ENCODE measurements at places on chromosomes 7 and 10.

GRCh38 chr10:114320249-114321116 lies 81.4 kb downstream of the VWA2 start:
- DNase-seq: no peak

DNA sequence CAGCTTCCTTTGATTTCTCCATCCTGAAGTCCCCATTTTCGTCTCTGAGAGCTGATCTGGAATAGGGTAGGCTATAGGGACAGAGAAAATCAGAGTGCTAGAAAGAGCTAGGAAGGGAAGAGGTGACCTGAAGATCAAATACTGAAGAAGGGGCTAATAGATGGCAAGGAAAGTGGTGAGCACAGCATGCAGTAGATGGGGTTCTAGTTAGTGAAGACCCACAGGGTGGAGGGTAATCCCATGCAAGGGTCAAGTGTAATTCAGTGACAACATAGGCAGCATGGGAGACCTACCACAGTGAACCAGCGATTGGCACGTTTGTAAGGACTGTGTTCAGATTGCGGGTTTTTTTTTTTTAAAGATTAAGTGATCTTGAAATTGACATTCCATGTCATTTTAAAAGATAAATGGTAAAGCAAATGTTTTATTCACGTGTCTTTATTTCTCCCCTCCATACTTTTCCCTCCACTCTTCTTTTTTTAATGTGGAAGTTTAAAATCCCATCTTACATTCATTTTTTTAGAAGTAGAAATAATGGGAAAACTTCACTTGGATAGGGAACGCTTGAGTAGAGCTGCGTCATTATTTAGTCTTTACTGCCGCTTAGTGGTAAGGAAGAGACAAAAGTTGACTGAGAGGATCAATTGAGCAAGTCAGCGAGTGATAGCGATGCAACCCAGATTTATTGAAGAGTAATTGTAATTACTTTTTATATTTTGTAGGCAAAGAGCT lies 21.0 kb upstream of the ABI1 start:
- no peak for DNase-seq

DNA sequence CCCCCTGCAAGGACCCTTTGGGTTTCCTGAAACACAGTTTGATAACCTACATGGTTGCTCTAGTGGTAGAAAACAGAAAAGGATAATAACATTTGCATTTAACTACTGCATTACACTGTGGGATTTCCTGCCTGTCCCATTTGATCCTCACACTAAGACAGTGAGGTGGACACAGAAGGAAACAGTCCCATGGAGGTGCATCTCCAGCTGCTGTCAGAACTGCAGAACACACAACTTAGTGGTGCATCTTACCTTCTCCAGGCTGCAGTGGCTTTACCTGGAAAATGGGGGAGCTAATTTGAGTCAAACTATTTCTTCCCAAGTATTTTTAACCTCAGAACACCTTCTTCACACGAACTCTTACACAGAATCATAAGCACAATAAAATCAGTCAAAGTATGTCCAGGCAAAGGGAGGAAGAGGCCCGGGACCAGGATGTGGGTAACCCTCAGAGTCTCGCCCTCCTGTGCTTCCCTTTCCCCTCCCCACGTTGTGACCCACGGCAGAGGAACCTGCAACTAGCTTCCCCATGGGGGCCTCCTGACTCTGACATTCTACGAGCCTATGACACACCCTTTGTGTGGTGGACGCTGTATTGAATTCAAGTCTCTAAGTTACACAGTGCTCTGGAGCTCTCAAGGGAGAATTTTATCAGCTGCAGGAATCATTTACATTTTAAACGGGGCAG lies 33.7 kb downstream of the SCRN1 start:
- peak; percentile 72 for DNase-seq

DNA sequence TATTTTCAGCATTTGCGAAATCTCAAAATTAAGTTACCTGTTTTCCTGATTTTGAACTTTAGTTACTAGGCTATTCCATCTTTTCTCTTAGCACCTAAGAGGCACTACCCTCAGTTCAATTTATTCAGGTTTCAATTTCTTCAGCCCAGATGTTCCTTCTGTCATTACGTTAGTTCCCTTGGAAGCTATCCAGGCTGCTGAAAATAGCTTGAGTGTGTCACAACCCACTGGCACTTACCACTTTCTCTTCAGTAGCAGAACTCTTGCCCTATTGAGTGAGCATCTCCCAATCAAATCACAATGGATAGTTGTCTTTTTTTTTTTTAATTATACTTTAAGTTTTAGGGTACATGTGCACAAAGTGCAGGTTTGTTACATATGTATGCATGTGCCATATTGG lies 332.7 kb upstream of the LRGUK start:
- no peak for DNase-seq

- DNase-seq: no peak
Observed at GRCh38 chr10:18505456-18506118, 145.8 kb downstream of the NSUN6 start.

GRCh38 chr10:79433324-79434222 lies 11.9 kb downstream of the ZCCHC24 start:
- DNase-seq: no peak

DNA sequence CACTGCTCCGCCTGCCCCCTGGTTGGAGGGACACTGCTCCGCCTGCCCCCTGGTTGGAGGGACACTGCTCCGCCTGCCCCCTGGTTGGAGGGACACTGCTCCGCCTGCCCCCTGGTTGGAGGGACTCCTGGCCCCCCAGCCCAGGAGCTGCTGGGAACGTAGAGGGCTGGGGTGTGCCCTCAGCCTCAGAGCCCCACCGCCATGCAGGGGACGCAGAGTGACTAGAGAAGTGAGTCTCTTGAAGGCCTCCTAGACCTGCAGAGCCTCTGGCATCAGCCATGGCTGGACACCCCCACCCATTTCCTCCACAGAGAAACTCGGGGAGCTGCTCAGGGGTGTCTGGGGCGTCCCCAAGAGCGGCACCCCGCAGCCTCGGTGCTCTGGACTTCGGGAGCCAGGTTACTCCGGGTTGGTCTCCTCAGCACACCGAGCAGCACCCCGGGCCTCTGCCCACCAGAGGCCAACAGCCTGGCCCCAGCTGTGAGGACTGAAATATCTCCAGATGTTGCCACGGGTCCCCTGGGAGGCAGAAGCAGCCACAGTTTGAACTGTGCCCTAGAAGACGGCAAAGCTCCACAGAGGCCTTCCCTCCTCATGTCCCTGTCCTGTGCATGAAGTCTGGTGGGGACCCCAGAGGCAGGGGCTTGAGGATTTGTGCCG lies 191.9 kb downstream of the ELFN1 start:
- DNase-seq: no peak

DNA sequence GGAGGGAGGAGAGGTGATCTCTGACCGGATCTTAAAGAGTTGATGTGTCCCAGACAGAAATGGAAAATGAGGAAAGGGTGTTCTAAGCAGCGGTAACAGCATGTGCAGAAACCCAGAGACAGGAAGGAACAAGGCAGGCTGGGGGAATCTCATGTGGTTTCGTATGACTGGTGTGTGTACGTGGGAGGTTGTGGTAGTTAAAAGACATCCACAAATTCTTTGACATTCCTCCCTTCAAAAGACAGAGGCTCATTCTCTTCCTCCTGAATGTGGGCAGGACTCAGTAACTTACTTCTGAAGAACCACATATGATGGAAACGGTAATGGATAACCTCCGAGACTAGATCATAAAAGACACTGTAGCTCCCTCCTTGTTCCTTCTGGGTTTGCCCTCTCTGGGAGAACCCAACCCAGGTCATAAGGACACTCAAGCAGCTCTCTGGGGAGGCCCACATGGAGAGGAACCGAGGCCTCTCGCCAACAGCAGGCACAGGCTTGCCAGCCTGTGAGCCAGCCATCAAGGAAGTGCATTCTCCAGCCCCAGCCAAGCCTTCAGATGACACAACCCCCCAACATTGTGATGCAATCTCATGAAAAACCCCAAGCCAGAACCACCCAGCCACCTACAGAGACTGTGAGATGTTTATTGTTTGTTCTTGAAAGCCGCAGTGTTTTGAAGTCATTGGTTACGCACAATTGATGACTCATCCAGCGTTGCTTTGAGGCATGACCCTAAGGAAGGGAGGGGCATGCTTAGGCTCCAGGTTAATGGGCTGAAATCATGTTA lies 116.0 kb downstream of the SLIT1 start:
- no peak for DNase-seq

DNA sequence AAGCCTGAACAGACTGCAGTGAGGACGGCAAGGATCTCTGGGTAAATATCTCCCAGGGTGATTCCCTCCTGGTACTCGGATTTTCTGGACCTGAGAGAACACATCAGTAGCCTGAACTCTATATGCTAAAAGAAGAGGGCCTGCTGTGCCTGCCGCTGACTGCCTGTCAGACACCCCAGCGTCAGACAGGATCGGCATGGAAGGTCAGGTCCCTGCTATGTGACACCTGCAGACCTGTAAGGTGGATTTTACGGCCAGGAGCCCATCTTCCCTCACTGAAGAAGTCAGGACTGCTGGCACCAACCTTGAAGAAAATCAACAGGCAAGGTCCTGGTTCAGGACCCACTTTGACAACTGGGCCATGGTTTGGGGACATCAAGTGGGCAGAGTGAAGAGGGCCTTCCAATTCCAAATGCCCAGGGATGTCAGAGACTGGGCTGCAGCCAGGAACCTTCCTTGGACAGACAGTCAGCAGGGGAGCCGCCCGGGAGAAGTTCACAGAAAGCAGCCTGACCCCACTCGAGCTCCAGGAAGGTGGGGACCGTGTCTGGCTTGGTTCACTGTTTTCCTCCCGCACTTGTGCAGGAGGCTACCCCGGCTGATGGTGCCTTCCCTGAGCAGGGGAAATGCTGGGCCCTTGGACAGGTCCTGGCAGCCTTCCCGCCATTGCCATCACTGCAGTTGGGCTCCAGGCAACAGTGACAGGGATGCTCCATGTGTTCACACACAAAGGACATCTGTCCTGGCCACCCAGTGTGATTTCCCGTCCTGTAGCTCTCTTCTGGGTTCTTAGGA lies 91.8 kb upstream of the LANCL2 start:
- DNase-seq: no peak
